ENCODE measurements at places on chromosomes 13 and 19. TPM values are rescaled to one million over a fixed set of nuclear protein-coding genes. Genes with fewer than 3 reads are reported as not detected.

- no peak for DNase-seq
Measured at GRCh38 chr19:7905268-7905667, 1.6 kb downstream of the MAP2K7 start.

GRCh38 chr19:3585301-3586126, at the start of gene GIPC3:
TSS of gene GIPC3 (plus strand) at chr19:3585478. CDS start at chr19:3585598, 120 bp downstream.
- DNase-seq = no peak

- DNase-seq = peak; percentile 83
Measured at GRCh38 chr19:52095172-52096014, at the start of gene ZNF841. TSS of gene ZNF841 (minus strand) at chr19:52095765. CDS start at chr19:52084801, 10,964 bp downstream.

DNA sequence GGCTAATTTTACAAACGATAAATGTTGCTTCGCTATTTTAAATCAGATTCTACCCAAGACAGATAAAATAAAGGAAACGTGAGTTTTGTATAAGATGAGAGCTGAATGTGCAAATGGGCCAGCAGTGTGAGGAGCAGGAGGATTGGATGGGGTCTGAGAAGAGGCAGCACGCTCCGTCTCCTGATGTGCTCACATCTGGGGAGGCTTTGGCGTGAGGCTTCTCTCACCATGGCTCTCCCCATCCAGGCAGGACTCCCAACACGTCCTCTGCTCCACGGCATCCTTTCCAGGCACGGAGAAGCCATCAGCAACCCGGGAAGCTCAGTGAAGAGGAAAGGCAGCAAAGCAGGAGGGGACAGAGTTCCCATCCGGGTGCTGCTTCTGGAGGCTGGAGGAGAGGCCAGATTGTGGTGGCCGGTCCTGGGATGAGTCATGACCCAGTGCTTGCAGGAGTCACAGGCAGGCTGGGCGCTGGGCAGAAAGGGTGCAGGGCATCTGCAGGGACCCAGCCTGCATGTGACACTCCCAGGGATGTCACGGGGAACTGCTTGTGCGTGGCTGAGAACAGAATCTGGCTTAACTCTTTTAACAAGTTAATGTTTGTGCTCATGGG, 47.5 kb downstream of the ZNF536 start:
- DNase-seq = no peak

GRCh38 chr13:107650081-107650701, 565.1 kb downstream of the LIG4 start:
- no peak for DNase-seq

DNA sequence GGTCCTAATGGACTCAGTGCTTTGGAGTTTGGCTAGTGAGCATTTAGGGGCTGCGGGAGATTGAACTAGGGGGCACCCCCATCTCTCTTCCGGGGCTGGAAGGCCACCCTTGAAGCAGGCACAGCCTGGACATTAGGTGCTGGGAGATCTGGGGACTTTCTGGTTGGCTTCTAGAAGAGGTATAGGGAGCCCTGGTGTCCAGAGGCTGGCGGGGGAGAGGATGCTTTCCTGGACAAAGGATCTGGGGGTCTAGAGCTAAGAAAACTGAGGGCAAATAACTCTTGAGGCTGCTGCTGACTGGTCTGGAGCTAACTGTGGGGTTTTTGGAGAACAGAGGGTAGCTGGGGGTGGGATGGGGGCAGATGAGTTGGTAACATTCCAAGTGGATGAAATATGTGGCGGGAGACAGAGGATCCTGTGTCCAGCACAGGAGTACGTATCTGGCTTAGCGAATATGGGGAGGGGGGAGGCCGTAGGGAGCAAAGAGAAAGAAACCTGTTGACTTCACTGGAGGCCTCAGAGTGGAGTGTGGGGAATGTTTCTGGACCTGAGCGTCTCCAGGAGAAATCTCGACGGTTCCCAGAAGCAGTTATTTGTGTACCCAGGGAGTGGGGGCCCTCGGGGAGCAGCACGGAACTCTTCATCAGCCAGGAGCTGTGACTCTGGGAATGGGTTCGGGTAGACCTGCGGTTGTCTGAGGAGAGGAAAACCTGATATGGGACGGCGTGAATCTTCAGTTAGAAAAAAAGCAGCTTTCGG, 1.4 kb downstream of the HNRNPUL1 start:
- DNase-seq = no peak

DNA sequence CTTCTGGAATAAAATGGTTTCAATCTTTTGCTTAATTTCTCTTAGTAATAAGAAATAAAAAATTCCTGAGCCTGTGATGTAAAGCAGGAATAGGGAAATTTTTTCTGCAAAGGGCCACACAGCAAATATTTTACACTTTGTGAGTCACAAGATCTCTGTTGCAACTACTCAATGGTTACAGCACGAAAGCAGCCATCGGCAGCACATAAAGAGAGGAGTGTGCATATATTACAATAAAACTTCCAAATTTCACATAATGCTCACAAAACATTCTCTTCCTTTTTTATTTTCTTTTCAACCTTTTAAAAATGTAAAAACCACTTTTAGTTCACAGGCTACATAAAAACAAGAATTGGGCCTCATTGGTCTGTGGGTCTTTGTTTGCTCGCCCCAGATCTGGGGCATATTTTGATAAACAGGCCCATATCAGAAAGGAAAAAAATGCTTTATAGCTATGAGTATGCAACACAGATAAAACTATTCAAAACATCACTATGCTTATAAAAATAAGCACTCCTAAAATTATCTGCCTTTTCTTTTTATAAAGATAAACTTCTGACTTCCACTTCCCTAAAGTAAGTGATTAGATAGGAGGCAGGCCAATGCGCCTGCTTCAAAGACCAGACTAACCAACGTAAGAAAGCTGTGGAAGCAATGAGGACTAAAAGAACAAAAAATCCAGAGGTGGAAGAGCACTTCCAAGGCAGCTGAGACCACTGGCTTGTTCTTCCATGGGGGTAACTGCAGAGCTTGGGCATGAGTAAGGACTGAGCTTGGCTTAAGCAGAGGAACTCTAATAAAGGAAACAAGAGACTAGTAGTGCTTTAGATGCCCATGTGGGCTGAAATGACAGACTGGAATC, 26.5 kb downstream of the MYCBP2 start:
- DNase-seq = no peak

The GJB2 gene
- polyA plus RNA-seq = not detected

The F10 gene
- not detected for polyA plus RNA-seq

The PTGER1 gene
- polyA plus RNA-seq = not detected
